ENCODE measurements at places on chromosomes 13 and 19. TPM values are rescaled to one million over a fixed set of nuclear protein-coding genes. Genes with fewer than 3 reads are reported as not detected.

The ERICH6B gene
- not detected for total RNA-seq

The TMPRSS9 gene
- total RNA-seq = not detected

The CCDC169 gene
- 3.5 TPM for total RNA-seq

The C3 gene
- total RNA-seq = 120 TPM

The GTF2F2 gene
- total RNA-seq = 12.9 TPM

The MTUS2 gene
- total RNA-seq = 0.32 TPM

The VSTM1 gene
- total RNA-seq = not detected

The PSG3 gene
- not detected for total RNA-seq

GRCh38 chr13:101875717-101876393 is 423.4 kb downstream of the ITGBL1 start:
- DNase-seq = no peak

GRCh38 chr19:46828484-46828883 is 22.2 kb downstream of the AP2S1 start:
- no peak for DNase-seq

- no peak for DNase-seq
These were observed 9.3 kb downstream of the POU2F2 start for GRCh38 chr19:42122691-42123607.

- DNase-seq = no peak
These were observed 5.4 kb upstream of the UBL3 start for GRCh38 chr13:29855784-29856183.

GRCh38 chr13:109784590-109785140 is 1.7 kb downstream of the IRS2 start:
- DNase-seq = peak; percentile 89

GRCh38 chr13:110687736-110688135 is 18.2 kb downstream of the CARS2 start:
- DNase-seq = no peak

- no peak for DNase-seq
These were observed 8.7 kb upstream of the ZNF492 start for GRCh38 chr19:22625266-22626035.

DNA sequence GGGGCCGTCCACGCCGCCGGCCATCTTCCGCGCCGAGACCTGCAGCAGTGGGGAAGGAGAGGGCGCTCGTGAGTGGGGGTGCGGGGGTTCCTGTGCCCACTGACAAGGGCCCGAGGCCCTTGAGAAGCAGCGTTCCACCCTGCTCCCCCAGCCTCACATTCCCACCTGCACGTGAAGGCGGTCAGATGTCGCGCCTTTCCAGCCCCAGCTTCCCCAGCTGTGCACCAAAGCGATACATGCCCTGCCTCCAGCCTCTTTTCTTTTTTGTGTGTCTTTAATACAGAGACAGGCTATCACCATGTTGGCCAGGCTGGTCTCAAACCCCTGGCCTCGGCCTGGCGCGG is 11.5 kb downstream of the ZBTB7A start:
- DNase-seq = no peak

- DNase-seq = no peak
These were observed 84.8 kb downstream of the FLT1 start for GRCh38 chr13:28410096-28410495.

GRCh38 chr19:18620902-18621301 is 8.2 kb downstream of the TMEM59L start:
- DNase-seq = no peak

DNA sequence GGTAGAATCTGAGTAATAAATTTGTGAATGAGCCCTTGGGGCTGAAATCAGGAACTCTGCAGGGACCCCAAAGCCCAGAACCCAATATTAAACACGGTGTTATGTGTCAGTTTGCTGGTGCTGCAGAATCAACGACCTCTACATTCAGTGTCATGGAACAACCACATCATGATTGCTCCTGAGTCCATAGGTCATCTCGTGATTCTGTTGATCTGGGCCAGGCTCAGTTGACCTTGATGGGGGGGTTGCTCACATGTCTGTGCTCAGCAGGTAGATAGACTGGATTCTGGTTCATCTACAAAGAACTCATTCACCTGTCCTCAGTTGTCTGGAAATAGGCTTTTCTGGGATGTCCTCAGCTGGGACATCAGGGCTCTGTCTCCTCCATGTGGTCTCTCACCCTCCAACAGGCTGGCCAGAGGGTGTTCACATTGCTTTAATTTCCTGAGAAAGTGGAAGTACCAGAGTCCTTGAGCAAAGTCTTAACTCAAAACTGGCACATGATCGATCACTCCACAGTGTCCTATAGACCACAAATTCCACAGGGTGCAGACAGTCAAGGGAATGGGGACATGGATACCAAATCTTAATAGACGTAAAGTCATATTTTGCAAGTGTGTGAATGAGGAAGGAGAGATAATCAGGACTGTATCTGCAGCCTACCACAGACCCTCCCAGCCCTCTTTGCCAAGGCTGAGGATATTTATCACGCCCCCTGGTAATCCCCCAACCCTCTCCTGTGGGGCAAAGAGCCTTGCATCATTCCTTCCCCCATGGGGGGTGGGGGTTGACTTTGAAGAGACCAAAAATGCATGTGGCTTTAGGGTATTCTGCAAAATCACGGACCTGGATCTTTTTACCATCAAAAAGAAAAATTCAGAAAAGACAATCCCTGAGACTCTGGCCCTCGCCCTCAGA is 39.3 kb upstream of the IGFL1 start:
- DNase-seq = no peak
